ENCODE measurements at places on chromosomes 2 and 18.
A peak's percentile ranks its signal among the peaks of the same experiment; 100 is the strongest.

DNA sequence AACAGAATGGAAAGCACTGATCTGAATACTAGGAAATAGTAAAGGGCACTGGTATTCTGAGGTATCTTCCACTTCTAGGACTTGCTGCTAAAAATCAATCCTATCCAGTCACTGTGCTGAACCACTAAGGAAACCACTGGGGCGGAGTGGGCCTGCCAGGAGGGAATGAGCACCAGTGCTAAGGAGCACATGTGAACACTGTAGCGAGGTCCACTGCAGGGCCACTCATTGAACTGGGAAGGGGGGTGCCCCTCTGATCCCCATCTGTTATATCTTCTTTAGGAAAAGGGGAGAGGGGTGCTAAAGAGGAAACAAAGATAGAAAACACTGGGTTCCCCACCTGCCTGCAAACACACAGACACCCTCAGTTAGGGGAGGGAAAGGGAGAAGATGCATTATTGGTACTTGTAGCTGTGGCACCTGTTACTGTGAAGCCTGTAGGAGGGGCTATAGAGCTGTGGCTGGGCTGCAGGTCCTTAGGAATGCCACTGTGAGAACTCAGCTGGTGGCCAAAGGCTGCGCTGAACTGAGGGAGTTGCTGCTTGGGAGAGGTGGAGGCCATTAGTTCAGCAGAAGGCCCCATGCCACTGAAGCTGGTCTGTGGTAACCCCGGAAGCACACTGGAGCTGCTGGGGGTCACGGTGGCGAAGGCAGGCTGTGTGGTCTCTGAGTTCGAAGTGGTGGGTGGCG, 81.8 kb downstream of the INO80D start:
- DNase-seq, result no peak

DNA sequence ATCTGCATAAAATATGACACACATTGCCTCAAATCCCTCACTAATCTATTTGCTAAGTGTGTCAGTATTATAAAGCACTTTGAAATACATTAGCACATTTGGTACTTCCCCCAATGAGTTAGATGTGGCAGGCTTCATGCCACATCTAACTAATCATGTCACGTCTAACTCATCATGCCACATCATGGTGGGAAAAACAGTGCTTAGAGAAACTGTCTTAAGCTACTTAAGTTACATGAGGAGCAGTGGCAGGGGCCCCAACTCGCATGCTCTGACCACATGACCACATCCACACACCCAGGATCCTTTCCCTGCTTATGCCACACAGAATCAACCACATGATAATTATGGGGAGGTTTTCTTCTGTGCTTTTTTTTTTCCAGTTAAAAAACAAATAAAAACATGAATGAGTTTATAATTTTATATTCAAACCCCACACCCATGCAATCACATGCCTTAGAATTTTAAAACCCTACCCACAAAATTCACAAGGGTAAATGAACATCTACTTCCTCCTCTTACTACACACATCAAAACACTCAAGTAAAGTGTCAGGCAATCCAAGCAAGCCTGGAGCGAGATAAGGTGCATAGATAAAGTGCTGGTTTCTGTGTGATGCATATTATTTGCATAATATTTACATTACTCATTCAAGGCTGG, 1.6 kb downstream of the ABCA12 start:
- DNase-seq, result no peak

- no peak for DNase-seq
These were observed 43.2 kb upstream of the NEB start for GRCh38 chr2:151777487-151777886.

DNA sequence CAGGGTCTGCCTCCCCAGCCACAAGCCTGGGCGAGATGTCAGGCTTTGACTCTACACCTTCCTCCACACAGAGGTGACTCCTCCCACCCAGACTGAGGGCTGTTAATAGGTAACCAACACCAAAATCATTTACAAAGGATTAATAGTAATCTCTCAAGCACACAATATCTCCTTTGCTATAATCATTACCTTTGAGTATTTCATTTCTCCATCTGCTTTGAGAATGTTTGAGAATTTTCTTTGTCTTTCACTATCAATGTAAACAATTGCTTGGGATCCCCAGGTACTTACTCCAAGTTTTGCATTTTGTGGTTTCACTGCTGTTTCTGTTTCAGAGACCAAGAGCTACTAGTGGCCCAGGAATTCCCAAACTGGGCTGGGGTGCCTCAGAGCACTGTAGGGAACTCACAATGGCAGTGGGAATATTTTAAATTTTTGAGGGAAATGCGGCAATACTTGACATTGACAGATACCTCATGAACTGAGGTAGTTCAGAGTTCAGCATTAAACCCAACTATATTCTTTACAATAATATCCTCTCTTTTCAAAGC, 166.4 kb upstream of the MGAT5 start:
- no peak for DNase-seq

GRCh38 chr2:100291152-100291970, 30.9 kb downstream of the LONRF2 start:
- peak; percentile 38 for DNase-seq

DNA sequence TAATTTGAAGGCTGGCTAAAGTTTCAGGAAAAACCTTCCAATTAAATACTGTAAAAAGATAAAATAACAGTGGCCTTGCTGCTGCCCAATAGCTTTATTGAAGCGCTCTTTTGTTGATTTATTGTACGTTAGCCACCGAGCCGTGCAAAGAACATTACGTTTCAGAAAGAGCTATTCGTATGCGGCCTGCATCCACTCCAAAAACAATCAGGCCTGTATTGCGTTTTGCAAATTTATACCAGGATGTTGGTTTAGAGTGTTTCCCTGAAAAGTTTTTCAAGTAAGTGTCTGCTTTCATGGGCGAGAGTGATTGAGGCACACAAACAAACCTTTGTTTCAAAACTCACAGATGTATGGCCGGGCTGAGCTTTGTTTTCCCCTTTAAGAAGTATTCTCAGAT, 257.2 kb upstream of the SALL3 start:
- no peak for DNase-seq
